Activated CD4-positive, alpha-beta T cell treated with anti-CD3 and anti-CD28 coated beads for 36 hours (primary cell): ENCODE measurements at places on chromosomes 3 and 15. TPM values are rescaled to one million over a fixed set of nuclear protein-coding genes. Genes with fewer than 3 reads are reported as not detected.

The MYEF2 gene
- 27.7 TPM for total RNA-seq

The SLC22A13 gene
- total RNA-seq = 0.21 TPM

The ABHD5 gene
- 8.6 TPM for total RNA-seq

The CHCHD4 gene
- 23.3 TPM for total RNA-seq

The ZNF717 gene
- total RNA-seq = 13.1 TPM

The MYRIP gene
- total RNA-seq = not detected

The CATSPER2 gene
- 2.2 TPM for total RNA-seq

The GPR27 gene
- total RNA-seq = 1.2 TPM

The TGM5 gene
- total RNA-seq = not detected

The CA12 gene
- 0.46 TPM for total RNA-seq

The CCDC71 gene
- total RNA-seq = 22.2 TPM

The MINDY2 gene
- total RNA-seq = 8.2 TPM

The INTS14 gene
- 49.2 TPM for total RNA-seq

The P2RY1 gene
- total RNA-seq = 1.8 TPM

The LMAN1L gene
- not detected for total RNA-seq

The RASGRF1 gene
- not detected for total RNA-seq

The DISP2 gene
- total RNA-seq = 0.02 TPM

The SLC49A4 gene
- 1.4 TPM for total RNA-seq

The LTK gene
- not detected for total RNA-seq

The SCN11A gene
- 0.07 TPM for total RNA-seq

The GOLGA6L9 gene
- 2.1 TPM for total RNA-seq

The FRMD5 gene
- 0.30 TPM for total RNA-seq

The TNFAIP8L3 gene
- not detected for total RNA-seq

The RAB43 gene
- total RNA-seq = 51.8 TPM

The ADGRG7 gene
- not detected for total RNA-seq

The CCK gene
- not detected for total RNA-seq

The DALRD3 gene
- total RNA-seq = 26.0 TPM

The RAB6B gene
- total RNA-seq = 0.51 TPM

The CD86 gene
- 0.09 TPM for total RNA-seq

The STAC gene
- 0.27 TPM for total RNA-seq

The TCAIM gene
- 14.8 TPM for total RNA-seq

The CD200 gene
- total RNA-seq = 42.3 TPM

The LRRC2 gene
- not detected for total RNA-seq

The GTF2A2 gene
- total RNA-seq = 198 TPM

The CHRNA5 gene
- total RNA-seq = 6.5 TPM
